ENCODE measurements at places on chromosomes 4 and X.

GRCh38 chr4:145218251-145218650 is 37.9 kb upstream of the OTUD4 start:
- no peak overlapping the region for H3K27ac ChIP-seq
- no peak for DNase-seq
- no peak overlapping the region for H3K4me3 ChIP-seq
- H3K4me1 ChIP-seq, result no peaks in the 10 kb centered on the region
- no peaks in the 10 kb centered on the region for H3K27me3 ChIP-seq

DNA sequence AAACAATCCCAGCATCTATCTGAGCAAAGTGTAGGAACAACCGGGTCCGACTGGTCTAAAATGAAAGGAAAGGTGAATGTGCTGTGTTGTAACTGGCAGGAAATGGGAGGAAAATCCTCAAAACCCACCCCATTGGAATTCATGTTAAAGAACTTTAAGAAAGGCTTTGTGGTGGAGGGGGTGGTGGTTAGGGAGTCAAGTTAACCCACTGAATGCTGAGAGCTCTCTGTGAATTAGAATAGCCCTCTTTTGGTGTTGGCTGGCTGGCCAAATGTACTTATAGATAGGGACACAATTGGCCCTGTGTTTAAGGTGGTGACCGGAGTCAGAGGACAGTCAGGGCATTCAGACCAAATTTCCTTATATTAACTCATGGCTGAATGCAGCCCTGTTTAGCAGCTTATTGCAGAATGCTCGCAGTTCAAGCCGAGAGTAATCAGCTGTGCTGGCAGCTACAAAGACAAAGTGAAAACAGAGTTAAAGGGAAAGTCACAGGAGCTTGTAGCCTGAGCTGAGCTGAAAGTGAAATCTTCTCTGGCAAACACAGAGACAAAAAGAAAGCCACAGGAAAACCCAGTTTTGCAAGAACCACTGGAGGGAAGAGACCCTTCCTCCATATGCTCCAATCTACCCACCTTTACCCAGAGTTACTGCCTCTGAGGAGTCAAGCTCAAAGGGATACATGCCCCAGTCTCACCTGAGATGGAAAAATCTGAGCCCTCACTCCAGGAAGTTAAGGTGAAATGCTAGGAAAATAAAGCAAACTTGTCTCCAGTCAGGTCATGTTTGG is 38.5 kb upstream of the UGT2B7 start:
- H3K36me3 ChIP-seq, result no peaks in the 10 kb centered on the region
- H3K27me3 ChIP-seq, result no peaks in the 10 kb centered on the region
- DNase-seq, result peak; percentile 67
- no peaks in the 10 kb centered on the region for H3K4me1 ChIP-seq
- H3K4me3 ChIP-seq, result no peak overlapping the region
- no peak overlapping the region for H3K27ac ChIP-seq

DNA sequence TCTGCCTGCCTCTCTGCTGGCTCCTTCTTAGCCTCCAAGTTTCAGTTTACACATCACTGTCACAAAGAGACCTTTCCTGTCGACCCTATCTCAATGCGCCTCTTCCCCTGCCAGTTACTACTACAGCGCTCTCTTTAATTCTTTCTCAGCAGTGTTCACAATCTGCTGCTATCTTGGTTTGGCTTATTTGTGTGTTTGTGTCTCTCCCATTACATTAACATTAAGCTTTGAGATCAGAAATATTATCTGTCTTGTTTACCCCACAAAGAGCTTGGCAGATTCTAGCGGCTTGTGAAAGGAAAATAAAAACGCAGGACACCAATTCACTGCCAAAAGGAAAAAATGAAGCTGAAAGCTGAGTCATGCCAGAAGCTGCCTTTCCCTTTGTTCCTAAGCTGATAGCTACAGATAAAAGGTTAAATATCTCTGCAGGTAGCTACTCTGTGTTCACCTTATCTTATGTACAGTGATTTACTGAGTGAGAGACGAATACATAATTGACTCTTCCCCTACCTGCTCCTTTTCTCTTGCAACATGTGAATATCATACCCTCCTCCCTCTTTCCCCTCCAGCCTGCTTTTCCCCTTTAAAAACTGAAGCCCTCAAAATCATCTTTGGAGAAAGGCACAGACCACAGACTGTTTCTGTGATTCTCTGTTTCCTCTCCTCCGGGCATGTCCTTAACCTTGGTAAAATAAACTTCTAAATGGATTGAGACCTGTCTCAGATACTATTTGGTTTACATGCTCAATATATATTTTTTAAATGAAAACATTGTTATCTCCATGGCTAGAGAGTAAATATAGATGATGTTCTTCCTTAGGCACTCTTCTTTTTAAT is 19.3 kb upstream of the SLC9A7 start:
- DNase-seq, result peak; percentile 79
- H3K36me3 ChIP-seq, result no peaks in the 10 kb centered on the region
- no peaks in the 10 kb centered on the region for H3K4me1 ChIP-seq
- H3K4me3 ChIP-seq, result no peak overlapping the region
- no peaks in the 10 kb centered on the region for H3K27me3 ChIP-seq

DNA sequence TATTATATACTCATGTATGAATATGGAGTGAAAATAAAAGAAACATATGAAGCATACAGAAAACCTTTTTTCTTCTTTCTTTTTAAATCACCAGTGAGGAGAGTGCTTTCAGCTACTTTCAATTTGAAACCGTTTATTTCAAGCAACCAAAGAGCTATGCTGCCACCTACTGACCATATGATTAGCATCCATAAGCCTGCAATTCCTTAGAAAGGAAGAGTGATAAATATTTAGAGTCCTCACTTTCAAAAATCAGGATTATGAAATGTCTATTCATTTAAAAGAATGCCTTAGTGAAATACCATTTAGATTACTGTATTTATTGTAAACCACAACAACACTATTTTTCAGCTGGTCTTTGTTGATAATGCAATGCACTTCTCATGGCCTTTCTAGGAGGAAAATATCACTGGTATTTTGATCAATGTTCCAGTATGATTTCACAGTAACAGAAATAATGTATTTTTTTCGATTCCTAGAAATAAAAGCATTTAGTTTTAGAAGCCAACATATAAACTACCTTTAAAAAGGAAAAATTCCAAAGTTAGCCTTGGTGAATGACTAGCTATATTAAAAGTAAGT is 667.6 kb downstream of the PCDH18 start:
- H3K4me1 ChIP-seq, result no peaks in the 10 kb centered on the region
- H3K36me3 ChIP-seq, result no peaks in the 10 kb centered on the region
- no peak overlapping the region for H3K27ac ChIP-seq

GRCh38 chr4:13763707-13764106 is 136.2 kb upstream of the BOD1L1 start:
- H3K27ac ChIP-seq, result no peak overlapping the region
- H3K36me3 ChIP-seq, result no peaks in the 10 kb centered on the region
- no peaks in the 10 kb centered on the region for H3K27me3 ChIP-seq
- H3K4me3 ChIP-seq, result no peak overlapping the region
- DNase-seq, result no peak
- H3K4me1 ChIP-seq, result no peaks in the 10 kb centered on the region

DNA sequence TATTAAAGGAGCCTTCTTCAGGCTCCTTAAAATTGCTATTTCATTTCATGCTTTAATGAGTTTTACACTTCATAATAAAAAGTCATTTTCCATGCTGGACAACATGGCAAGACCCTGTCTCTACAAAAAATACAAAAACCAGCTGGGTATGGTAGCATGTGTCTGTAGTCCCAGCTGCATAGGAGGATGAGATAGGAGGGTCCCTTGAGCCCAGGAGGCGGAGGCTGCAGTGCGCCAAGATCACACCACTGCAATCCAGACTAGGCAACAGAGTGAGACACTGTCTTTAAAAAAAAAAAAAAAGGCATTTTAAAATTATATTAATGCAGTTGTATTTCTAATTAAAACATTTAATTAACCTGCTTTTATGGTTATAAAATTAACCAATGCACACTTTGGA is 49.2 kb downstream of the PDS5A start:
- H3K27ac ChIP-seq, result no peak overlapping the region
- H3K4me3 ChIP-seq, result no peak overlapping the region
- no peaks in the 10 kb centered on the region for H3K4me1 ChIP-seq

DNA sequence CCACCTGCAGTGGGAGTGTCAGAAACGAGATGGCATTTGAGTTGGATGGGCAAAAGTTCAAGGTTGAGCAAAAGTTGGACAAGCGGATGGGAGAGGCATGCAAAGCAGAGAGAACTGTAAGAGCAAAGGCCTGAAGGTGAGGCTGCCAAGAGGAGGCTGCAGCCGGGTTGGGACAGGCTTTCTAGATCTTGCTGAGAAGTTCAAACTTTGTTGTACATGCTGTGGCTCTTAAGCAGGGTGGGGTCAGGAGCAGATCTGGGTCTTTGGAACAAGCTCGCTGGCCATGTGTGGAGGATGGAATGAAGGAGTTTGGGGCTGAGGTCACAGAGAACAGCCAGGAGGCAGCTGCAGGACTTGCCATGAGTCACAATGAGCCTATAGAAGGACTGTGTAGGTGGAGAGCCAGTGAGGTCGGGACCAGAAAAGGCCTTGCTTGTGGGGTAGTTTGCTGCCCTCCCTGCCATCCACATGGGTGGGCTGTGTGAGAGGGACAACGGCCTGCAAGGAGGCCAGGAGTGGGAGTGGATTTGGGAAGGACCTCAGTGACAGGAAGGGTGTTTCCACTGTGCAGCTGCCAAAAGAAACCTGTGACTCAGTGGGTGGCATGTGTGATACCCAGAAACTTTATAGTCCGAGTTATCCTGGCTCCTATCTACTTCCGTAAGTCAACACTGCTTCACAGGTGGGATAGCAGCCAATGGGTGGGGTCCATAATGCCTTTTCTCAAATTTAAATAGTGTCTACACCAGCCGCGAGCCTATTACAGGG is 210.4 kb downstream of the MID1IP1 start:
- no peak overlapping the region for H3K27ac ChIP-seq
- H3K36me3 ChIP-seq, result no peaks in the 10 kb centered on the region
- peaks cover 2% of the 10 kb centered on the region for H3K4me1 ChIP-seq
- H3K27me3 ChIP-seq, result no peaks in the 10 kb centered on the region
- no peak for DNase-seq
- no peak overlapping the region for H3K4me3 ChIP-seq

DNA sequence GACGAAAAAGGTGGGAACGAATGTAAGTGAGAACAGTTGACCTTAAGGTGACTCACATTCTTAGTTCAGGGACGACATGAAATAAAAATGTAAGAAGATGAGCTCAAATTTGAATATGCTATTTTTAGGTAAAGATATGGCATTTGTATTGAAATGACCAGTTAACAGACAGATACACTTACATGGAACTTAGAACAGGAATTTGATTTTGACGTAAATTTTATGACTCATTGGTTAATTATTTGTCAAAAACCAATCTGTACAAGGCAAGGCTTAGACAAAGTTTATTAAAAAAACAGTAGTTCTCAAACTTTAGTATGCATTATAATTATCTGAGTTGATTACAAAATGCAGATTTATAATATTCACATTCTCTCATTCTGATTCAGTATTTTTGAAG is 469.4 kb downstream of the CFAP47 start:
- H3K36me3 ChIP-seq, result no peaks in the 10 kb centered on the region
- no peak overlapping the region for H3K27ac ChIP-seq
- no peak overlapping the region for H3K4me3 ChIP-seq
- no peaks in the 10 kb centered on the region for H3K4me1 ChIP-seq
- no peaks in the 10 kb centered on the region for H3K27me3 ChIP-seq

GRCh38 chr4:84944947-84945346 is 21.5 kb downstream of the WDFY3 start:
- no peak overlapping the region for H3K4me3 ChIP-seq
- no peaks in the 10 kb centered on the region for H3K4me1 ChIP-seq
- no peaks in the 10 kb centered on the region for H3K27me3 ChIP-seq
- H3K36me3 ChIP-seq, result no peaks in the 10 kb centered on the region

GRCh38 chr4:102253860-102254259 is 91.4 kb downstream of the SLC39A8 start:
- DNase-seq, result no peak
- no peaks in the 10 kb centered on the region for H3K36me3 ChIP-seq
- no peaks in the 10 kb centered on the region for H3K27me3 ChIP-seq
- H3K27ac ChIP-seq, result no peak overlapping the region

- H3K27ac ChIP-seq, result no peak overlapping the region
- no peak overlapping the region for H3K4me3 ChIP-seq
- H3K4me1 ChIP-seq, result no peaks in the 10 kb centered on the region
- DNase-seq, result no peak
Observed at GRCh38 chr4:2378401-2378800, 40.0 kb downstream of the ZFYVE28 start.

- no peak for DNase-seq
- H3K4me3 ChIP-seq, result no peak overlapping the region
- H3K27ac ChIP-seq, result no peak overlapping the region
- no peaks in the 10 kb centered on the region for H3K27me3 ChIP-seq
- no peaks in the 10 kb centered on the region for H3K36me3 ChIP-seq
- H3K4me1 ChIP-seq, result no peaks in the 10 kb centered on the region
Observed at GRCh38 chrX:9392445-9392844, 72.4 kb upstream of the TBL1X start.

DNA sequence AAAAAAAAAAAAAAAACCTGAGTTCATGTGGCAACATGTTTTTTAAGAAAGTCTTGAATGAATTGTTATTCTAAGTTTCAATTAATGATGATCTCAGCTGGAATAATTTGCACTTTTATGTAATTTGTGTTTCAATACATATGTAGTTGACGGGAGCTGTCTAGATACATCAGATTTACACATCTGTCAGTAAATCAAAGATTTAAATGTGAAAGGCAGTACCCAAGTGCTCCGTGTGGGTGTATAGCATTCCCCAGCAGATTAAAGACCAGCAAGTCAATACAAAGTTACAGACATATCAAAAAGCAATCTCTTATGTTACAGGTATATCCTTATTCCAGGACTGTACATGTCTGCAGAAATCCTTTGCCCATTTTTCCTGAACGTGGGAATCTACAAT is 35.2 kb downstream of the SYNPO2 start:
- H3K36me3 ChIP-seq, result no peaks in the 10 kb centered on the region
- H3K4me3 ChIP-seq, result no peak overlapping the region
- H3K27ac ChIP-seq, result no peak overlapping the region
- no peaks in the 10 kb centered on the region for H3K27me3 ChIP-seq
- no peak for DNase-seq
- H3K4me1 ChIP-seq, result no peaks in the 10 kb centered on the region

GRCh38 chrX:30920271-30920670 is 31.2 kb upstream of the TAB3 start:
- no peak overlapping the region for H3K27ac ChIP-seq
- H3K4me3 ChIP-seq, result no peak overlapping the region

- no peak overlapping the region for H3K4me3 ChIP-seq
- no peaks in the 10 kb centered on the region for H3K36me3 ChIP-seq
- no peaks in the 10 kb centered on the region for H3K27me3 ChIP-seq
- DNase-seq, result no peak
- H3K4me1 ChIP-seq, result no peaks in the 10 kb centered on the region
- no peak overlapping the region for H3K27ac ChIP-seq
Observed at GRCh38 chr4:80101071-80101791, 28.2 kb upstream of the ANTXR2 start.

- no peaks in the 10 kb centered on the region for H3K36me3 ChIP-seq
- H3K4me3 ChIP-seq, result no peak overlapping the region
- H3K27me3 ChIP-seq, result no peaks in the 10 kb centered on the region
Observed at GRCh38 chr4:168383510-168383909, 65.0 kb upstream of the DDX60 start.

GRCh38 chrX:20729416-20729815 is 462.7 kb upstream of the RPS6KA3 start:
- no peaks in the 10 kb centered on the region for H3K36me3 ChIP-seq
- no peak for DNase-seq
- no peak overlapping the region for H3K4me3 ChIP-seq
- no peaks in the 10 kb centered on the region for H3K27me3 ChIP-seq
- no peaks in the 10 kb centered on the region for H3K4me1 ChIP-seq

GRCh38 chrX:24575496-24575895 is 71.7 kb downstream of the PCYT1B start:
- no peaks in the 10 kb centered on the region for H3K36me3 ChIP-seq
- H3K4me1 ChIP-seq, result no peaks in the 10 kb centered on the region
- H3K27me3 ChIP-seq, result no peaks in the 10 kb centered on the region
- DNase-seq, result no peak
- no peak overlapping the region for H3K4me3 ChIP-seq

- no peak for DNase-seq
- H3K36me3 ChIP-seq, result no peaks in the 10 kb centered on the region
- no peak overlapping the region for H3K27ac ChIP-seq
Observed at GRCh38 chrX:149152941-149153340, 352.2 kb downstream of the IDS start.
